ENCODE measurements at places on chromosomes 12 and 14.

DNA sequence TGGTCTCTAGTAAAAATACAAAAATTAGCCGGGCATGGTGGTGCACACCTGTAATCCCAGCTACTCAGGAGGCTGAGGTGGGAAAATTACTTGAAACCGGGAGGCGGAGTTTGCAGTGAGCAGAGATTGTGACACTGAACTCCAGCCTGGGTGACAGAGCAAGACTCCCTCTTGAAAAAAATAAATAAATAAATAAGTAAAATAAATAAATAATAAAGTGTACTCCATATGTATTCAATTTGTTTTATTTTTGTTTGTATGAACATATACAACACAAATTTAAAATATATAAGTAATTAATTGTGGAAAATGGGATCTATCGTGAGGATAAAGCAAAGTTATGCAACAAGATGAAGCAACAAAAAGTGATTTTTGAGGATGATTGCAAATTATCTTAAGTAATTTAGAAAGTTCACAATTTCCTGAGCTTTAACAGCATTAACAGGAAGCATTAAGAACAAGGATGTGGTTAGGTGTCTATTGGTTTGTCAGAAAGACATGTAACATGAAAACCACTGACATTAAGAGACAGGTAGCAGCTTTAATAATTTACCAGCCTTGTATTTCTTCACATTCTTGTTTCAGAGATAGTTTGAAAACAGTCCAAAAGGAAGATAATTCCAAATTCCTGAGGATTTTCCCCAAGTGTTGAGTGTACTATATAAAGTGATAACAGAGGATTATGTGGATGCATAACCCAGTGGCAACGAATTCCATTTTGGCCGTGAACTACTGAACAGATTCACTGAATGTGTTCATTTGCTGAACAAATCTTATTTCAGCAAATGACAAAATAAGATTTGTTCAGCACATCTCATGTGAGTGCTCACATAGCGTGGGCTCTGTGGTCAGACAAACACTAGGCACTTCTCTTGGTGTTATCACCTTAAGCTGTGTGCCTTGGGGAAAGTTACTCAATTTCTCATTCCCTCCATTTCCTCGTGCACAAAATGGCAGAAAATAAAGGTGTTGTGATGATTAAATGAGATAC, 68.6 kb upstream of the RESF1 start:
- no peak for DNase-seq

DNA sequence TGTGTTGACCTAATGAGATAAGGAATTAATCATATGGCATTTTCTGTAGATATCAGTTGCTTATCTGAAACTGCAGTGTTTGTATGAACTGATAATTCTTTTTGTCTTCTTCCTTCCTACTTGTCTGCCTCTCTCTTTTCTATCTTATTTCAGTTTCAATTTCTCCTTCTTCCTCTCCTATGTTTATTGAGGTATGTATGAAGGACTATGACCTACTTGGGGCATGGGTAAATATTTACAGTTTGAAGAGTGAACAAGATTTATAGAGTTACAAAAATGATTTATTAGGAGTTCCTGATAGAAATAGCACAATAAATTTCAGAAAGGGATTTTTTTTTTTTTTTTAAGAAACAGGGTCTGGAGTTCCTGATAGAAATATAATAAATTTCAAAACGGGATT, 88.7 kb upstream of the MUCL1 start:
- no peak for DNase-seq

- no peak for DNase-seq
Measured at GRCh38 chr14:33933386-33933933, 17.4 kb downstream of the EGLN3 start.

- no peak for DNase-seq
Measured at GRCh38 chr14:81855007-81855406, 321.4 kb upstream of the SEL1L start.

DNA sequence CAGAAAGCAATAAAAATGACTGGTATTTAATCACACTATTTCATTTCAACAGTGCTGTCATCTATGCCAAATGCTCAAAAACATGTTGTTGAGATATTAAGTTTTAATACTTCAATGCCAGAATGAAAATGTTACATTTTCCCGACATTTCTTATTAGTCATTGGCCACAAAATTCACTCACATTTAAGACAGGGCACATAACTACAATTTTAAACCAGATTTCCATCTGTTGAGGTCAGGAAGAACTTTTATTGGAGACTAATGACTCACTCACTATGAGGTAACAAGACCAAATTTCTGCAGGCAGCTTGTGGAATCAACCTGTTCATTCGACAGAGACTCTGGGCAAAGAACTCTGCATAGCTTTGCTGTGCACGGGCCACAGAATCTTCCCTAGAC, 36.8 kb downstream of the PPTC7 start:
- no peak for DNase-seq
